ENCODE measurements at places on chromosomes 6 and 20. TPM values are rescaled to one million over a fixed set of nuclear protein-coding genes. Genes with fewer than 3 reads are reported as not detected.

GRCh38 chr6:93412452-93412851 lies 6.9 kb downstream of the EPHA7 start:
- DNase-seq: no peak

DNA sequence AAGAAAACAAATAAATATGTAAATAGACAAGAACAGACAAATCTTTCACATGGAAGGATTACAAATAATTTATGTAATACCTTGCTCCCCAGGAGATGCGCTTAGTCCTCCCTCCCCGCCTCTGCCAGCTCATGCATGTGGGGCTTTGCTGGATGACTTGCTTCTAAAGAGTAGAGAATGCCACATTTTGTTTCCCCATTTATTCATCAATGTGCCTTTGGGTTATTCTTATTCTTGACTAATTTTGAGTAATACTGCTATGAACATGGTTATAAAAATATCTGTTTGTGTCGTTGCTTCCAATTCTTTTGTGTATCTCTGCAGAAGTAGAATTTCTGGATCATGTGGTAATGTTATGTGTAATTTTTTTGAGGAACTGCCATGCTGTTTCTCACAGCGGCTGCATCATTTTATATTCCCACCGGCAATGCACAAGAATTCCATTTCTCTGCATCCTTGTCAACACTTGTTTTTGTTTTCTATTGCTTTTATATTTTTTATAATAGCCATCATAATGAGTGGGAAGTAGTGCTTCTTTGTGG lies 23.8 kb upstream of the DUSP22 start:
- DNase-seq: no peak

Gene HLA-DMB
- polyA plus RNA-seq: 0.07 TPM

Gene SLC12A5
- 0.55 TPM for polyA plus RNA-seq

DNA sequence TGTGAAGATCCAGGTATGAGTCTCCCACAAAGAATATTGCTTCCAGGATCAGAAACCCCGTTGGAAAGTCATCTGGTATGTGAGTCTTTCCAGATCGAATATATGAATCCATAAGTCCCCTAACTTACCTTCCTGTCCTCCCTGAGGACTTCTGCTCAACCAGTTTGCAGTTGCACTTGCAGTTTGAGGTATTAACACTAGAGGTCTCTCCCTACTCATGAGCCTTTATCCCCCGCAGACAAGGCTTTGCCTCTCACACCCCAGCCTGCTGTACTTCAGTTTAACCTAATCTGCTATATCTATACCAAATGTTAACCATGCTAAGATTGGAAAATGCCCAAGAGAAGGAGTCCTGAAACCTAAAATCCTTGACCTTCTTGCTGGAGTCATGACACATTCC lies 135.3 kb upstream of the DEFB112 start:
- no peak for DNase-seq

GRCh38 chr6:53322188-53323029 lies 26.3 kb downstream of the ELOVL5 start:
- no peak for DNase-seq

Gene PTCHD4
- polyA plus RNA-seq: 2.3 TPM

DNA sequence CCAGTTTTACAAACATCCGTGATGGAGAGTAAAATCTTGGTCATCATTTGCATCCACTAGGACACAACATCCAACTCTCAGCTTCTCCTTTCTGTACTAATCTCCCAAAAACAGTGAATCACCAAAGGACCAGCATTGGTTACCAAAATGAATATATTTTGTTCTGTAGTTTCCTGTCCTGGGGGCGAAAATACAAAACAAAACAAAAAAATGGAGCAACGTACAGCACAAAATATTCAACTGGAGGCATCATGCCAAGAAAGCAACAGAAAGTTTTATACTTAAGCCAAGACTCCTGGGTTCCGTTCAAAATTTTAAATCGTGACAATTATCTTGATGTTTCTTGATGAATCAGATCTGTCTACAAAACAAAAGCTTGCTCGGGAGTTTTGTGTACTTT lies 126.6 kb upstream of the CCDC28A start:
- DNase-seq: peak; percentile 13

DNA sequence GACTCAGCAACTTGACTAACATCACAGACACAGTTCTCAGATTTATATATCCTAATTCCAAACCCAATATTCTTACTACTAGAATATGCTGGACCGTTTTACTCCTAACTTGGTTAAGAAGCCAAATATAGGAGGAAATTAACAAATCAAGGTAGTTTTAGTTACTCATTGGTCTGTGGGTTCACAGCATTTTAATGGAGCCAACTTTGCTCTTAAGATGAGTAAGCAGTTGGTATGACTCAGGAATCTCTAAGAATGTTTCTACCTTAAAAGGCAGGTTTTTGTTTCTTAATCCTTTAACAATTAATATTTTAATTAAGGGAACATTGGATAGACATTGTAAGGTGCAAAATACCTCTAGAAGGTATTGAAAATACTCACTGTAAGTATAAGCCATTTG lies 31.6 kb downstream of the OPRM1 start:
- DNase-seq: no peak

Gene MDFI
- 0.35 TPM for polyA plus RNA-seq

GRCh38 chr6:22115559-22115958 lies 181.3 kb downstream of the PRL start:
- no peak for DNase-seq

Gene LAMA2
- 33.0 TPM for polyA plus RNA-seq

DNA sequence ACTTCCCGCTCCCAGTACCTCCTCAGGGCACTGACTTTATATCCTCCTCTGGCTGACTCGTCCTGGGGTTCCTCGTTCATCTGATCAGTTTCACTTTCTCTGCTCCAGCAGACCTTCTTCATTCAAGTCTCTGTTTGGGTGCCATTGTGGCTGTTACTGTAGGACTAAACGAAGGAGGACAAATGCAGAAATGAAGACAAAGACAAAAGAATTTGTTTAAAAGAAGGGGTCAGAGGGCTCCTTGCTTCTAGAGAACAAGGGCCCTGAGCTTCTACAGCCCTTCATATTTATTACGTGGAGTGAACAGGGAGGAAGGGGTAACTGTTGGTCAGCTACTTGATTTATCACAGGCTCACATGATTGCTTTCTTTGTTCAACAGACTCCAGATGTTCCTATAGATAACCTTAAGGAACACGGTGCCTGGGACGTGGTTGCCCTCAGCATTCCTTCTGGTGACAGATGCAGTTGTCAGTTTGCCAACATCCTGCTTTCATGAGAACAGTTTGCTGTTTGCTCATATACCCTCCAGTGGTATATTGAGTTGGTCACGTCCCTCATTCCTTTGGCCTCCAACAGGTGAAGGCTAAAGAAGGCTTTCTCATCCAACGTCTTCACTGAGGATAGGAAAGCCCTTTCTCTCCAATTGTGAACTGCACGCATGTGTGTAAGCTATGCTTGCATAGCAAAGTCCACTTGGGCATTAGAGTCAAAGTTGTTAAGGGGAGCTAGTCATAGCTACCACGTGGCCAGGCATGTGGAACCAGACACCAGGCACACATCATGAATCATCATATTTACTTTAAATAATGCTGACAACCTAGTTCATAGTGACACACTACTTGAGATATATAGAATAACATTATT lies 69.1 kb upstream of the BTN3A2 start:
- DNase-seq: no peak

GRCh38 chr20:46203510-46203837 lies 85.4 kb downstream of the CD40 start:
- no peak for DNase-seq

DNA sequence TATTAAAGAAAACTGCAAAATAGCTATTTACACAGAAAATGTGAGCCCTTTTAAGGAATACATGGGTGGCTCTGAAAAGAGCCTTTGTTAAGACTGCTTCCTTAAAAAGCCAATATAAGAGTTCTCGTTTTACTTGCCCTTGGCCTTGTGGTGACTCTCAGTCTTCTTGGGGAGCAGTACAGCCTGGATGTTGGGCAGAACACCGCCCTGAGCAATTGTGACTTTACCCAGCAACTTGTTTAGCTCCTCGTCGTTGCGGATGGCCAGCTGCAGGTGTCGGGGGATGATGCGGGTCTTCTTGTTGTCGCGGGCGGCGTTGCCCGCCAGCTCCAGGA lies 111.5 kb downstream of the HFE start:
- no peak for DNase-seq

Gene MYH7B
- 0.02 TPM for polyA plus RNA-seq

Gene RAMACL
- 0.87 TPM for polyA plus RNA-seq

Gene B3GAT2
- 0.04 TPM for polyA plus RNA-seq

- no peak for DNase-seq
These were observed 68.0 kb downstream of the PLAGL1 start for GRCh38 chr6:143940011-143940597.

- peak; percentile 46 for DNase-seq
These were observed 246.9 kb downstream of the UBE3D start for GRCh38 chr6:82818727-82819126.

- no peak for DNase-seq
These were observed 181.4 kb upstream of the UST start for GRCh38 chr6:148565321-148565926.

DNA sequence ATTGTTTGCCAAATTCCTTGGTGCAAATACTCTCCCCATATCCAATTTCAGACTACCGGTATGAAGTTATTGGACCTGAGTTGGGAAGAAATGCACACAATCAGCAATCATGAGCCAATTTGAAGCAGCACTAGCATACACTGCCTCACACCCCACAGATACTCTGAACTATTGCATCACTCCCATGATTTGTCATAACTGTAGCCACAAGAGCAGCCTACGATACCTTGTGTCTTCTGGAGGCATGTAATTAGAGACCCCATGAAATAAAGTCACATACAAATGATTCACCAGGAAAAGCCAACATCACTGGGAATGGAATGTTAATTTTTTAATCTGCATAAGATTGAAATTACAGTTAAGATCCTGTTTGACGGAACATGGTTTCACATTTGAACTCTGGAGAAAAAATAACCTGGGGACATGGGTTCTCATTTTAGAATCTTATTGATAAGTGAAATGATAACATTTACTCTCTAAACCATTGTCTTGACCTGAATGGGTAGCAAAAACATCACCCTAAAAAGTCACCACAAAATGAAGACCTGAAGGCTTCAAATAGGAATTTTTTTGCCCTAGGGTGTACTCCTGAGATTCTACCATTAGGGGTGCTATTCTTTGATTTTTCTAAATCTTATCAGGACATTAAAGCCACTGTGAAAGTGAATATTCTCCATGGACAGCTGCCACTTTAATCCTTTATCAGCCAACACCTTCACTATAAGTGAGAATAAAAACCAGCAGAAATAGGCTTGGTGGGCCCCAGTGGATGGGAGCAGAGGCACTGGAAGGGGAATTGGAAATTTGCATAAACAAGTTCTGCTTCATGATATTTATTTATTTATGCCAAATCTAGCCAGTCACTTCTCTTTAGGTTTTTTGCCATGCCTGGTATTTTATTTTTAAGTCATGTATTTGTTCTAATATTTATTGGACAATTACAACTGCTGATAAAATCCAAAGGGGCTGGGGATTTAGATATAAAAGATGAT lies 34.5 kb upstream of the HBS1L start:
- peak; percentile 3 for DNase-seq

Gene SCRT2
- not detected for polyA plus RNA-seq

GRCh38 chr6:3341467-3341866 lies 82.7 kb downstream of the PSMG4 start:
- DNase-seq: no peak

Gene C20orf144
- 0.14 TPM for polyA plus RNA-seq

Gene CCN2
- polyA plus RNA-seq: 955 TPM

DNA sequence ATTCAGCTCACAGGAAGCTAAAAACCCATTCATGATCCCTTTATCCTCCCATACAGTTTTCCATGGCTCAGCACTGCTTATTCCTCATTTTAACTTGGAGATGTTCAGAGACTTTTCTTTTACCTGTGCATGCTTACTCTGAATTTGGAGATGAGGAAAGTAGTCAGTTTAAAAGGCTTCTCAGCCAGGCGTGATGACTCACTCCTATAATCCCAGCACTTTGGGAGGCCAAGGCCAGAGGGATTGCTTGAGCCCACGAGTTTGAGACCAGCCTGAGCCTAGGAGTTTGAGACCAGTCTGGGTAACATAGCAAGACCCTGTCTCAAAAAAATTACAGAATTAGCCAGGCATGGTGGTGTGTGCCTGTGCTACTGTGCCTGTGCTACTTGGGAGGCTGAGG lies 30.3 kb upstream of the TMEM217 start:
- no peak for DNase-seq

DNA sequence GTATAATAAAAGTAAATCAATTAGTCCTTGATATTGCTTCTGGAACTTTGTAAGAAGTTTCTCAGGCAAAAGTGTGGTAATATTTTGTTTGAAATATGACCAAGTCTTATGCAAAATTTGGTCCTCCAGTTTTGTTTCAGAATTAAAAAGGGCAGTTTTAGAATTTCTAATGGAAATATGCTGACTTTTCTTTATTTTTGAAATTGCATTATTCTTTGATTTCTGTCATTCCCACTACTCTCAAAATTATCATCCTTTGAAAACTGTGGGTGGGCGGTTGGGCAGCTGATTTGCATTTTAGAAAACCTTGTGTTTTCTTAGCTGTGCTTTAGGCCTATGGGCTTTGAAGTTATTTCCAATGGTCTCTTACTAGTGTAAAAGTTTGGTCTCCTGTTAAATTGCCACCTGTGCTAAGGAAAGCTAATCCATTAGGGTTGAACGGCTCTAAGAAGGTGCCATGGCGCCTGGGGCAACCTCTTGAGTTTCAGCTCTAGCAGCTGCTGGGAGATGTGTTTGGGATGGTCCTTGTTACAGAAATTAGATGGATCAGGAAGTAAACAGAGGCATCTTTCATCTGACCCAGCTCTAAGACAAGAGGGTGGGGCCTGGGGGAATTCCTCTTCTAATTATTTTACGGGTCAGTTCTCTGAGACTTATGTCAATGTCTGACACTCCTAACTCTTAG lies 880.8 kb upstream of the SLC35B3 start:
- no peak for DNase-seq

GRCh38 chr20:36700438-36700837 lies 45.5 kb downstream of the NDRG3 start:
- DNase-seq: no peak

Gene FBXO9
- 74.0 TPM for polyA plus RNA-seq

DNA sequence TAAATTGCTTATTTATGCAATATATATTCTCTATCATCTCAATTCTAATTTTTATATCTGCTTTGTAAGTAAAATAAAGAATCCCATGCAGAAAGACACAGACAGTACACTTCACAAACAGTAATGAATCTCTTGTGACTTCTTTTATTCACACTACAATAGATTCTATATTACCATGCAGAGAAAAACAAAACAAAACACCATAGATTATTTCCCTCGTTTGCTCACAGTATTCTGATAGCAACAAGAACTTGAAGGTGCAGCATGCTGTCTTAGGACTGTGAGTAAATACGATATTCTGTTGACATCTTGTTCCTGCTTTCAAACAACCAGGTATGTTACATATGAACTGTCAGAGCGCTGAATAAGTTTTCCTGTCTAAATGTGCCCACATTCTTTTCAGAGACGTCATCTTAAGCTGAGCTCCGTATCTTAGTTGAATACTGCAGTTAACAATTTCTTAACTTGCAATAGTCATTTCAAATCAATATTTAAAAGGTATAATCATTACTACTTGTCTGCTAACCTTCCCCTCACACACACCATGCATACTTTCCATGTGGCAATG lies 140.1 kb downstream of the BTBD9 start:
- DNase-seq: no peak

GRCh38 chr6:133551847-133552341 lies 310.7 kb downstream of the EYA4 start:
- DNase-seq: peak; percentile 99

Measured in AG04450 (cell line).